ENCODE measurements at places on chromosomes 3 and 15.

GRCh38 chr15:39976291-39977274 lies 42.7 kb downstream of the EIF2AK4 start:
- no peak for DNase-seq

DNA sequence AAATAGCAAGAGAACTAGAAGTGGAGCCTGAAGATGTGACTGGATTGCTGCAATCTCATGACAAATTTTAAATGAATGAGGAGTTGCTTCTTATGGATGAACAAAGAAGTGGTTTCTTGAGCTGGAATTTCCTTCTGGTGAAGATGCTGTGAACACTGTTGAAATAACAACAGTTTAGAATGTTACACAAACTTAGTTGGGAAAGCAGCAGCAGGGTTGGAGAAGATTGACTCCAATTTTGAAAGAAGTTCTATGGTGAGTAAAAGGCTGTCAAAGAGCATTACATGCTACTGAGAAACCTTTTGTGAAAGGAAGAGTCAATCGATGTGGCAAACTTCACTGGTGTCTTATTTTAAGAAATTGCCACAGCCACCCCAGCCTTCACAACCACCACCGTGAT lies 220.9 kb upstream of the LRRFIP2 start:
- no peak for DNase-seq

- no peak for DNase-seq
Observed at GRCh38 chr15:77001351-77001750, 6.4 kb downstream of the PSTPIP1 start.

GRCh38 chr3:197372047-197372661 lies 73.7 kb upstream of the DLG1 start:
- DNase-seq = peak; percentile 80

GRCh38 chr3:123716411-123716810 lies 131.6 kb upstream of the HACD2 start:
- DNase-seq = no peak

GRCh38 chr3:113103588-113103987 lies 107.8 kb upstream of the BOC start:
- no peak for DNase-seq
